ENCODE measurements at places on chromosomes 13 and 19.
A peak's percentile ranks its signal among the peaks of the same experiment; 100 is the strongest.

GRCh38 chr13:105607016-105607415 lies 928.4 kb downstream of the EFNB2 start:
- no peak for DNase-seq

- DNase-seq = no peak
Observed at GRCh38 chr13:99809926-99810325, 161.6 kb downstream of the ZIC5 start.

DNA sequence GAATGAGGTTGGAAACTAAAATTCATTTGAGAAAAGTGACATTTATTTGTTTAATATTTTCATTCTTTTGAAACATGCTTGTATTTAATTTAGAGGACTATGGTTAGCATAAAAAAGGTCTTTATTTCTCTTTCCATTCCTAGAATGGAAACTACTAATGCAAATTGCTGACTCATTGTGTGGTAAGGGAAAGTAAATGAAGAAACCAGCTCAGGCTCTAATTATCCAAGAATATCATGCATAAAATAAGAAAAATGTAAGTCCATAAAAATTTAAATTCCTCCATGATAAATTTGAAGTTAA lies 777.0 kb upstream of the SLITRK1 start:
- no peak for DNase-seq

DNA sequence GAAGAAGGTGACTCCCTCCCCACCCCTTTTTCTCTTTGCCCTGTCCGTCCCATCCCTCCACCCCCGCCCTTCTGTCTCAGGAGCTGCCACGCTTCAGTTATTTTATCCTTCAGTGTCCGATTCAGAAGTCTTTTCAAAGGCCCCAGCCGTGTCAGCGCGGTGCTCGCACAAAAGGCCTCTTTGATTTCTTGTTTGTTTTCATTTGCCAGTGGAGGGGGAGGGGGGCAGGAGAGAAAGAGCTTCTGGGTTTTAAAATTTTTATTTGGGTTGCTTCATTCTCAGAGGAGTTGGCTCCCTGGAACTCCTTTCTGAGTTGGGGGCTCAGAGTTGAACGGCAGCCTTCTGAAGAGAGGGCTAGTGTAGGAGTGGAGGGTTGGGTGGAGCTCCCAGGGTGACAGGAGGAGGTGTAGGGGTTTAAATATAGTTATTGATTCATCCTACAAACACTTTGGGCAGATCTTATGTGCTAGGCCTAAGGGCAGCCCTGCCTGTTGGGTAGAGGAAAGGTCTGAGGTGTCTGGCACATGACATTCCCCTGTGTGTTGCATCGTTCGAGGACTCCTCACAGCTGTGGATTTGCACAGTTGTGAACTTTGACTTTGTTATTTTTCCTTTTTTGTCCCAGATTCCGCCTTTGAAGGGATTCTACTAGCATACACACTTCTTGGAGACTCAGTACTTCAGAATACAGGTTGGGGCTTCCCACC lies 36.8 kb downstream of the NFIX start:
- peak; percentile 80 for DNase-seq

- no peak for DNase-seq
Observed at GRCh38 chr19:10010247-10010691, at the start of gene COL5A3. TSS of gene COL5A3 (minus strand) at chr19:10010504. CDS start at chr19:10010385, 119 bp downstream.

DNA sequence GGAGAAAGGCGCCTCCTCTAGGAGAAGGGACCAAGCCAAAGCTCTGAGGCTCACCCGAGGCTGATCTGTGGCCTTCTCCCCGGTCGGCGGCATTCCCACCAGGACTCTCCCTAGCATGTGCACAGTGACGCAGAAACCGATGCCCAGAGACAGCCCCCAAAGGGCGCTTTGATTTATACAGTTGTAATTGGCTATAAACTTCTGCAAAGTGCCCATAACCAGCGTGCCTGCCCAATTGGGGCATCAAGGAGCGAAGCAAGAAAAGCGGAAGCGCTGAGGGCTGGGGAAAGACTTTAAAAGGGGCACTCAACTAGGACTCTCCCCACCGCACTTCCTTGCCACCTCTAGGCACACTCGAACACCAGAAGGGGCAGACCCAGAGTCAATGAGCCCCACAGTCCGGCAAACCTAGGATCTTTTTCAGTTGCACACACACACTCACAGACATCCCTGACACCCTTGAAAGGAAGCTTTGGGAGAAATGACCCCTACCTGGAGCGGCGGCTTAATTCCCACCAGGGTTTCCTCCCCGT lies 1.8 kb downstream of the CDX2 start:
- DNase-seq = peak; percentile 74

GRCh38 chr13:50033725-50034124 lies 18.5 kb downstream of the KCNRG start:
- DNase-seq = no peak

DNA sequence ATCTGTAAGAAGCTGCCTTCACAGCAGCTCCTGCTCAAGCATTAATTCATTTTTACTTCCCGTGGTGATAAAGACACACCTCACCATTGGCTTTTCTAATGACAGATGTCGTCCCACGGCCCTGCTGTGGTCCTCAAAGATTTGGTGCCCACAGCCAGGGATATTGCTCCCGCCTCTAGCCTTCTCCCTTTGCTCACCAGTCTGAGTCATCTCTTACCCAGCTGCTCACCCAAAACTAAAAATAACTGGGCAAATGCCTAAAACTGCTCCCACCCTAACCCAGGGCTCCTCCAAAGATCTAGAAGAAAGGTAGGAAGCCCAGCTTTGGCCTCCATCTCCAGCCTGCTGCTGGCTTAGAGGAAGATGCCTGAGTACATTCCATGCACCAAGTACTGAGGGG lies 371.1 kb upstream of the ZNF507 start:
- no peak for DNase-seq

DNA sequence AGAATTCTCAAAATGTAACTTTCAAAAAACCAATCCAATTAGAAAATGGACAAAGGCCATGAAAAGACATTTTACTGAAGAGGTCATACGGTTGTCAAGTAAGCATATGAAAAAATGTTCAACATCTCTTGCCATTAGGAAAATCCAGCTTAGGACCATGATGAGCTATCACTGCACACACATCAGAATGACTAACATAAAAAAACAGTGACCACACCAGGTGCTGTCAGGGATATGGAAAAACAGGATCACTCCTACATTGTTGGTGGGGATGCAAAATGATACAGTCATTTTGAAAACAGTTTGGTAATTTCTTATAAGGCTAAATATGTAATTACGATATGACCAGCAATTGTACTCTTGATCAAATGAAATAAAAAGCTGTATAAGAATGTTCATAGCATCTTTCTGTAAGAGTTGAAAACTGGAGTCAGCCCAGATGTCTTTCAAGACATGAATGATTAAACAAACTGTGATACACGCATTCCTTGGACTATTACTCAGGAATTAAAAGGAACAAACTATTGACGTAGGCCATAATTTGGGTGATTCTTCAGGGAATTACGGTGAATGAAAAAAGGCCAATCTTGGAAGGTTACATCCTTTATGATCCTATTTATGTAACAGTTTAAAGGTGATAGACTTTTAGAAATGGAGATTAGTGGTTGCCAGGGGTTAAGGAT lies 26.9 kb upstream of the RCBTB2 start:
- no peak for DNase-seq

GRCh38 chr13:32904266-32904665 lies 112.0 kb upstream of the KL start:
- no peak for DNase-seq

- DNase-seq = no peak
Observed at GRCh38 chr19:13872695-13873389, 4.1 kb upstream of the NANOS3 start.

- no peak for DNase-seq
Observed at GRCh38 chr13:83085186-83085900, 796.9 kb downstream of the SLITRK1 start.

DNA sequence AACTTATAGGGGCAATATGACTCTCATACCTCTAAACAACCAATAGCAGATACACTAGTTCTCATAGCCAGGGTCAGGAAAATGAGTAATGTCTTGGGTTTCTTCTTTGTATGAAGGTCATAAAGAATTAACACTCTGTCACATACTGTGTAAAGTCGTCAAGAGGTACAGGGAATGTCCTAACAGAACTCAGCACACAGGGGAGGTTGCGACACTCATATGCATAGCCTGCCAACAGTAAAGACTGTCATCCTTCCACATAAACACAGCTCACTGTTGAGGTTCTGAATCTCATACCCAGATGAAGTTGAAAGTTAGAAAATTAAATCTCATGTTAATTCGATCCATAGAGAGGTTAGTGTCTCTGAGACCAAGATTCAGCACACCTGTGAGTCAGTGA lies 34.2 kb upstream of the ZNF254 start:
- DNase-seq = no peak

GRCh38 chr19:55605637-55606470 lies at the start of gene ZNF865:
TSS of gene ZNF865 (plus strand) at chr19:55605647. CDS start at chr19:55613619, 7,972 bp downstream.
- peak; percentile 91 for DNase-seq

- DNase-seq = no peak
Observed at GRCh38 chr13:53201454-53202225, 173.0 kb downstream of the OLFM4 start.

GRCh38 chr13:102983496-102983895 lies 82.7 kb downstream of the SLC10A2 start:
- DNase-seq = no peak

- DNase-seq = no peak
Observed at GRCh38 chr13:109494925-109495369, 291.4 kb downstream of the IRS2 start.

DNA sequence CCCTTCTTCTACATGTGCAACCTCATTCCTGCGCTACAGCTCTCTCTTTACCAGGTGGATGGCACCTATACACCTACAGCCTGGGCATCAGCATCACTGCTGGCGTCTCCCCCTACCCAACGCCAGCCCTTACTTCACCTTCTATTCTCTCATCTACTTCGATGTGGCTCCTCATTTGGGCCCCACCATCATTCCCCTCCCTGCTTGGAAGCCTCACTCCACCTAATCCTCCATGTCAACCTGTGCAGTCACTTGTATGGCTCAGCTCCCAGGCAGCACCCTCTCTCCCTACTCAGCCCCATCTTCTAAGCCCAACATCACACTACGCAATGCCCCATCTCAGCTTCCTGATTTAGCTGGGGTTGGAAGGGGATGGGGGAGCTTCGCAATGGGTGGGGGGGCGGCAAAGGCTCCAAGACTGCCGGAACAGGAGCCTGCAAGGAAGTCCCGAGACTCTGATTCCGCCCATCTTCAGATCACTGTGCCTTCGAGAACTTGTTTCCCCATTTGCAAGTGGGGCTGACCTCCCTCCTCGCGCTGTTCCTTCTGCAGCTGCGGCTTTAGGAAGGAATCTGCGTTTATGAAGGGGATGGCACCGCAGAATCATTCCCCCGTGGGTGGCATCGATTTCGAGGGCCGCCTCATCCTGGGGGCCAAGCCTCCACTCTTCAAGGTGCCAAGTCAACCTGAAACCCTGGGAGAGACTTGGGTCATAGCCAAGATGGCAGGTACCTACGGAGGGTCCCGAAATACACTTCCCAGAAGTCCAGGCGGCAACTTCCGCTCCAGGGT lies 913 bp downstream of the MZF1 start:
- DNase-seq = no peak

DNA sequence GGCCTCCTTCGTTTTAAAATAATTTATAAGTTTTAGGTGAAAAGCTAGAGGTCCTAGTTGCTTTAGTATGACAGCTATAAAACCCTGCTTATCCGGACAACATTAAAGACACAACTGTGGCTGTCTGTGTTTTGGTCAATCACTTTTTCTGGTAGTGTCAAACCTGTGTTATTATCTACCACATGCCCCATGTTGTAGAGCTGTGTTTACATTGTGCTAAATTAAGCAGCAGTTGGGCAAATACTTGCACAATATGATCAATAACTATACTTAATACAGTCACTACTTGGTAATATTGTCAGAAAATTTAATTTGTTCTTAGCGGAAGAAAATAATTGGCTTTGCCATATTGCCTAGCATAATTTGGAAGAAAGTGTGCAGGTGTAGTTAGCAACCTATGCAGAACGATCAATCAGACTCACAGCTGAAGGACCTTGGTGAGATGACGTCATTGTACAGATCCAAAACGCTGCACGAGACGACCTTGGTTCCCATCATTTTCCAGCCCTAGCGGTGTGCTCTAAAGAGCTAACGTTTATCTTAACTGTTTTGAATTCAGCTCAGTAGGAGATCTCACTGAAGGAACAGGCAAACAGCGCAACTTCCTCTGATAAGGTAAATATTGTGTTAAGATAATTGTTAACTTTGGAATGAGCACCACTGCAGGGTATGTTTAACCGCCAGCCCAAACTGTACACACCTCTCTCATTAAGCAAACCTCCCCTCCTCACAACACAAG lies 476.6 kb downstream of the IRS2 start:
- DNase-seq = peak; percentile 12

DNA sequence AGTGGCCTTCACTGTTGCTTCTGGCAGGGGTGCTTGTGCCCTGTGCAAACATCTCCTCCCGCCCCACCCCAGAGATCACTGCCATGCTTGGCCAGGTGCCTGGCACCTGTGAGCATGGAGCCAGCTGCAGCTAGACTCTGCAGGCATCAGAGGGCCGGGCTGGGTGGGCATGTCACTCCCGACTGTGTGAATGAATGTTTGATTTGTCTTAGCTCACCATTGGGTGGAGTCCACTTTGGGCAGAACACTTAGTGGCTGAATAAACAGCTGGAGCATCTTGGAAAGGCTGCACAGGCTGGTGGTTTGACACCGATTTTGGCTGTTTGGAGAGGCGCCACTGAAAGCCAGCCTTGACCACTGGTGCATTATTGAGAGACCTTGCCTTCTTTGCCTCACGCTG lies 267.3 kb downstream of the DLEU7 start:
- no peak for DNase-seq

- no peak for DNase-seq
Observed at GRCh38 chr13:68304286-68304893, 1074.3 kb upstream of the PCDH9 start.

DNA sequence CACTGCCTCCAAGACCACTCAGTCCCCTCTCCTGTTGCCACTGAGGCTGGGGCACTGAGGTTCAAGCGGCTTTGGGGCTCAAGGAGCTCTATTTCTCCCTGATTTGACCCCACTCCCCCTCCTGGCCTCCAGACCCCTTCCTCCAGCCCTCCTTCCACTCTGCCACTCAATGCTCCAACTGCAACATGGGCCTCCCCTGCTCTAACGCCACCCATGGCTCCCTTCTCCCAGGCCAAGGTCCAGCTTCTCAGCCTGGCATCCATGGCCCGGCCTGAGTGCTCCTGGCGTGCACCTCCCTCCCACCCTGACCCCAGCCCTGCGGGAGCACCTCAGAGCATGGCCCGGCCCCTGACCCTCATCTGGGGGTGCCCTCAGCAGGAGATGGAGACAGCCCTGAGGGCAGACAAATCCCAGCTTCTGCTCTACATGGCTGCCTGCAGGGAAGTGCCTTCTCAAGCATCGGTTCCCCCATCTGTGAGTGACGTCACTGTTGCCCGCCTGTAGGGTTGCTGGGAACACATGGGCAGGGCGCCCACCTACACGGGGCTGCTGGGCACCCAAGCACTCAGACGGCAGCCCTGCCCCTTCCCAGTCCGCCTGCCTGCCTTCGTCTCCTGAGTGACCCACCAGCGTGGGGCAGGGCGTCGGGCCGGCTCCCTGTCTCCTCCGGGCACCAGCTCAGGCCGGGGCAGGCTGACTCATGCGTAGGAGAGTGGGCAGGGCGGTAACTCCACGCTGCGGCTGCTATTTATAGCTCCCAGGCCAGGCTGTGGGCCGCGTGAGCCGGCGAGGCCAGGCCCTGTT lies 1.6 kb upstream of the DIRAS1 start:
- DNase-seq = no peak

All from NCI-H526 (cell line).